ENCODE measurements at places on chromosomes 4 and X.

DNA sequence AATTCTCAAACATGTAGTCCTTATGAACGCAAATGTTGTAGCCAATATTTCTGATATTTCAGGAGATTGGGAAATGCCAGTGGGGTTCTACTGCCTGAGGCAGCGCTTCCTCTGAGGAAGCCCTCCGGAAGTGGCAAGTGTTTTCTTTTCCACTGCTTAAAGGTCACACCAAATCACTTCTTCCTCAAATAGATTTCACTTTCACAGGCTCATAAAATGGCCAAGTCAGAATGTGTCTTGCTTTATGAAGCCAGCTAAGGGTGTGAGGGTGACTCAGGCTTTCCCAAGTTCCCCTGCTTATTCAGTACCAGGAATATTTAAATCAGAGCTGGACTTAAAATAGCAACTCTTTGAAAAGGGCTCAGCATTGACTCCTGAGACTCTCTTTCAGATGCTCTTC, 514.2 kb upstream of the DIPK2B start:
- DNase-seq: peak; percentile 63

DNA sequence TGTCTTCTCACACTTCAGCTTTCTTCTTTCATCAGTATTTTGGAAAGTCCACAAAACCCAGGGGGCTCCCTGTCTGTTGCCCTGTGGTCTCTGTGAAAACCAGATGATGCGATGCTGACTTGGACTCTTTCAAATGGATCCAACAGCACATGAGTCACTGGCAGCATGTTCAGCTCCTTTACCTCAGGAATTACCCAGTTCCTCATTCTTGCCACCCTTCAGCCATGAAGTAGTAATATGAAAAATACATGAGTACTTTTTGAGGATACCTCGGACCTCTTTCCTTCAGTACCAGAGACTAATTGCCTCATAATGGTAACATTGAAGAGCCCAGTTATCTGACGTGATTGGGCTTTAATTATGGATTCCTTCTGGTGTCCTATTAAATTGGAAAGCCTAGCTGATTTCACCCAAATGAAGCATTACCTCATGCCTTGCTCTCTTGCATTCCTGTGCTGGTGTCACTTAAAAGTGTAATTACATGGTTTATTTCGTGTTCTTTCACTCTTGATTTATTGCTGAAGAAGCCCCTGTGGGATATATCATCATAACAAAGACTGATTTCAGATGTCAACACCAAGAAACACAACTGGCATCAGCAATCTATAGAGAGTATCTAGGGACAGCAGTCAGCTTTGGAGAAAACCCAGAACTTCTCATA, 63.4 kb downstream of the NFKB1 start:
- DNase-seq: peak; percentile 78

GRCh38 chrX:56099271-56099670, 132.9 kb upstream of the KLF8 start:
- DNase-seq: no peak

- DNase-seq: no peak
These were observed 590 bp downstream of the GABRA2 start for GRCh38 chr4:46389301-46389775.

DNA sequence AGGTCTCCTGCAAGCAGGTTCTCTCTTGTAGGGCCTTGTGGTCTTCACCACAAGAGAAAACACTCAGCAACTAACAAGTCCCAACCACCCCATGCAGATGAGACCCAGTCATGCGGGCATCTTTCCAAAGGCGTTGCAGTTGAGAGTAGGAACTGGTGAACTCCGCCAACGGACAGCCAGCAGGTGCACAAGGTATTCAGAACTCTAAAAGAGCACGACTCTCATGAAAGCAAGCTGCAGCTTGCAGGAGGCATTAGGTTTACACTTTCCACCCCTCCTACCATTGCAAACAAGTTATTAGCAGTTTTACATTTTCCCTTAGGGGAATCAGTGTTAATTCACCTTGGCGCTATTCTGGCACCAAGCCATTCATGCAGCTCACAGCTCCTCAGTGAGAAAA, 173.4 kb upstream of the KIT start:
- no peak for DNase-seq

DNA sequence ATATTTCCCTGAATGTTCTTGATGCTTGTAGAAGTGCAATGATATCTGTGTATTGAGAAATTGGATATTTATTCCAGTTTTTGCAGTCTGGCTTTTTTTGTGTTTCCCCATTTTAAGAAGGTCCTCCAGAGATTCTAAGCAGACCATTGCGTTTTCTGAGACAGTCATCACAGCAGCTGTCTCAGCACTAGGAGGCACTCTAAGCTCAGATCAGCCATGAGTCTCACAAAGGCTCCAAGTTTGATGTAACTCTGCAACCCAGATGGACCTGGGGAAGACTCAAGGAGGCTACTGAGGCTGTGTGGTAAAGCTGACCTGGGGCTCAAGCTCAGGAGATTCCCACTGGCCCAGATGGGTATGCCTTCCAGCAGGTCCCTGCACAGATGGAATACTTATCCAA, 89.3 kb upstream of the CYLC1 start:
- DNase-seq: no peak

- no peak for DNase-seq
These were observed 432.5 kb upstream of the TENM3 start for GRCh38 chr4:181810711-181811110.

- no peak for DNase-seq
These were observed 260.8 kb downstream of the QDPR start for GRCh38 chr4:17251101-17251500.

DNA sequence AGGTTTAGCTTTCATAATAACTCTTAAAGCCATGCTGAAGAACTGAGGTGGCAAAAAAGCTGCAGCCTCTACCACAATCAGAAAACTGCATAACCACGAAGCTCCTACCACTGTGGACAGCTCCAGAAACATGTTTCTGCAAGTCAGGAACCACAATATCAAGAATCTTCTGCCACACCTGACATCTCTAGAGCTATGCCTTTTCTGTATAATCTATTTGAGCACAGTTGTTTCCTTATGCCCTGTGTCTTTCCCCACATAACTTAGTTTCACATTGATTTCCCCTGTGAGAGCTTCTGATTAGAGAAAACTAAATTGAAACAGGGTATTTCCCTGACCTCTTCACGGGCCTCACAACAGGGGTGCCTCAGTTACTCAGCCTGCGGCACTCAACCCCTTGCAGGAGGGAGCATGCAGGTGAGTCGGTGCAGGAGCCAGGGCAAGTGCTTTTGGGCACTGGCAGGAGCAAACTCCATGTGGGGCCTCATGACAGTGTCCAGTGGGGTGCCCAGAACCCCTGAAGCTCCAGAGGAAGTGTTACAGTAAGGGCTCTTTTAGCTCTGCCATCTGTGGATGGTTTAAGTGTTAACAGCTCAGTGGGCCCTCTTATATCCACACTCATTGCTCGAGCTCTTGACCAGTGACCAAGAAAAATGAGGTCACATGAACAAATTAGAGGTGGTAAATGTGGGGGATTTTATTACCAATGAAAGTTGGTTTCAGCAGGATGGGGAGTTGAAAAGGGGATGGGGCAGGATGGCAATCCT, 132.8 kb upstream of the BMP3 start:
- no peak for DNase-seq

DNA sequence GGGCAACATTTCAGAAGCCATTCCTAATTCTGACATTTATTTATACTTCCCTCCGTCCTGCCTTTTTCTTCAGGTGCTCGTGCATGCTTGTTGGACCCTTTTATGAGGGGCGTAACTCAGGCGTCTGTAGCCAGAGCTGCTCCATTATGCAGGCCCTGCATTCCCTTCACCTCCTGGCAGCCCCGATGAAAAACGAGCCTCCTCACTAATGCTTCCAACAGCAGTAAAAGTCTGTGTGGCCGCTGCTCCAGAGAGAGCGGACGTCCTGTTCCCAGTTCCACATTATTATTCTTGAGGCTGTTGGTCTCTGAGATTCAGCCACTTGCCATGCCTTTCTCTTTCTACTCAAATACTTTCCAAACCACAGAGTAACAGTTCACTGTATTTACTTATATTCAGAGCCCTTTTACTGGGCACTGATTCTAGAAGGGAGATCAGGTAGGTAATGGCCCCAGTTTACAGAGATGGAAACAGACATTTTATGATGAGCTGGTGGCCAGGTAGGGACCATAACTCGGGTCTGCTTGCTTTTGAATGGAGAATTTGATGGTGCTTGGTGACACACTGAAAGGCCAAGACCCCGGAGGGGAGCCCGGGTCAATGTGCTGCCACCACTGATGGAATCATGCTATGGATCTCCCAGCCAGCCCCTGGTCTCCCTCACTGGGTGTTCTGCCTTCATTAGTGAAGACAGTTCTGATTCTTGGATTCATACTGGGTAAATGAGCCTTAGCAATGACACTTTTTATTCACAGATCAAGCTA, 101.0 kb downstream of the GATB start:
- DNase-seq: no peak

DNA sequence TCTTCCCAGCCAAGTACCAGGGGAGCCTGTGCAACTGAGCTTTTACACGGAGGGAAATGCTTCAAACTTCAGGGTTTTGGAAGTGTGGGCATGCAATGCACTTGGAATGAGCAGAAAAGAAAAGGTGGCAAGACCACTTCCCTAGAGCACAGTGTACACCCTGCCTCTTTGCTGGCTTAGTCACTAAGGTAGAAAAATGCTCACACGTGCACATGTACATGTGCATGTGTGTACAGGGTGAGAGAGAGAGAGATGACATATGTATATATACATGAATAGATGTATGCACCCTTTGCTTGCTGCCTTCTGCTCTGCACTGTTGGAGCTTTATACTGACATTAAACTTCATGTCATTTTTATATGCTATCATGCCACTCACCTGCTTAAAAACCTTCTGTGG, 7.9 kb upstream of the KLF3 start:
- DNase-seq: no peak

GRCh38 chrX:53287493-53288138, 6.2 kb upstream of the IQSEC2 start:
- DNase-seq: peak; percentile 81

GRCh38 chr4:87844452-87844851, 11.7 kb downstream of the MEPE start:
- peak; percentile 37 for DNase-seq

- DNase-seq: no peak
These were observed 135.9 kb upstream of the ARHGEF9 start for GRCh38 chrX:63920875-63921274.

DNA sequence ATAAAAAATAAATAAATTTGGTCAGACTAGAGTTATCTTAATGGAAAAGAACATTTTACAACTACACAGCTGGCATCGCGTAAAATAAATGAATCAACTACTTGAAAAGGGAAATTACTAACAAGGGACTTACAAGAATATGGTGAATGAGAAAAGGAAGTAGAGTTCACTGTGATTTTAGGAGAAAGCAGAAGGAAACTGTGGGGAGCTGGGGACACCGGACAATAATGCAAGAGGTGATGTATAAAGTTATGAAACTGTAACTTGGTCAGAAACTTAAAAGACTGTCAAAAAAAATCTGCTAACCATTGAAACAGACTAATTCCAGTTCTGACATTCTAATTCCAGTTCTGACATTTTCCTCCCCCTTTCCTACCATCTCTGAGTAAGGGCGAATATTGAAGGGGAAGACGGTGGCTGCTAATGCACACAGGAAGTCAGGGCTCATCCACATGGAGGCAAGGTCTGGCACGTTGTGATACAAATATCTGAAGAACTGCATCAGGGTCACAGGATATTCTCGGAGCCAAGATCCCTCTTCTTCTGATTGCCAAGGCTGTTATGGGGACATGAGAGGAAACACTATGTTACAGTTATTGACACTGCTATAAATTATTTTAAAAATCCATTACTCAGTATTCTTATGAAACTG, 170.5 kb downstream of the CDS1 start:
- no peak for DNase-seq
